ENCODE measurements at places on chromosomes 3 and 15.

GRCh38 chr15:47473832-47474231 is 243.5 kb upstream of the SEMA6D start:
- peak; percentile 22 for DNase-seq

DNA sequence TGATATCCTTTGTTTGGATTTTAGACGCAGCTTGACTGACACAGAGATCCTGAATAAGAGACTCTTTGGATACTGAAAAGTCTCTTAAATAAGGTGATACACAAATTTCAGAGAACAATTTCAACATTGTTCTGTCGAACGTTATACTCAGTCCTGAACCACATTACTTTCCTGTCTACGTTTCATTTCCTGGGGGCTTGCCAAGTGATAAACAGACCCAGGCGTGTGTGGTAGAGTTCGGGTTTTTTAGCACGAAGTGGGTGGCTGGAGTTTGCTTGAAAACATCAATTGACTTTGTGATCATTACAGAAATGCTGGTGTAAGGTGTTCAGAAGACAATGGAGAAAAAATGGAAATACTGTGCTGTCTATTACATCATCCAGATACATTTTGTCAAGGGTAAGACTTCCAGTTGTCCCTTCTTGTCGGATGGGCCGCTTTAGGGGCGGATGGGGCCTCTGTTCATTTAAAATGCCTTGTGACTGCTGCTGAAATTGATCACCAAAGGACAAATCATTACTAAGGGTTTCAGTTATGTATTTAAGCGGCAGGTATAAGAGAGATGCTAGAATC is at the start of gene CD96:
Gene CD96, plus strand, starts transcription at position 287 of the 573 bp plus-strand sequence. Its CDS starts 52 bp downstream, at position 339.
- DNase-seq = peak; percentile 46

DNA sequence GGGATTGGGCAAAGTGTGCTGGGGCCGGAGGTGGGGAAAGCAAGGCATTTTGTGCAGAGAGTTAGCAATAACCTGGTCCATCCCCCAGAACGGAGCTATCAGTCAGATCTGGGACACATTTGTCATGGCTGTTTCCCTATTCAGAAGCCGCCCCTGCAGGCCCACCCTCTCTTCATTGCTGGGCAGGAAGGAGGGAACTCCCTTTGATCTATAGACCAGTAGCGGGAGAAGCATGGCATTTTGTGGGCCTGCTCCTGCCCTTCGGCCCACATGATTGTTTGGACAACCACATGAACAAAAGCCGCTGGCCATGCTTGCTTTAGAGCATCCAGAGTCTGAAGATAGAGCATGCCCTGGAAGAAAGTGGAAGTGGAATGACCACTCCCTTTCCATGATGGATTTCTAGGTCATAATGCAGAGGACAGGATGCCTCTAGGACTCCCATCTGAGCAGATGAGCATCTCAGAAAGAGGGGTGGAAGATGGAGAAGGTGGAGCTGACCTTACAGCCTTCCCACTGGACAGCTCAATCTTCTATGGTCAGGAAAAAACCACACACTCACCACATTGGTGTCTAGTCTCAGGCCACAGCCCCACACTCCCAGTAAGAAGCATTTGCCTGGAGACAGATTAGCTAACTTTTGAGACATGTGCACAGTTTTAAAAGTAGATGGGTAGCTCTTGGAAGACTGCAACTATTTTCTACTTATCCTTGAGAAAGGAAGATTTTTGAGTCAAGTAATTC is 11.9 kb upstream of the LRTM1 start:
- DNase-seq = no peak

DNA sequence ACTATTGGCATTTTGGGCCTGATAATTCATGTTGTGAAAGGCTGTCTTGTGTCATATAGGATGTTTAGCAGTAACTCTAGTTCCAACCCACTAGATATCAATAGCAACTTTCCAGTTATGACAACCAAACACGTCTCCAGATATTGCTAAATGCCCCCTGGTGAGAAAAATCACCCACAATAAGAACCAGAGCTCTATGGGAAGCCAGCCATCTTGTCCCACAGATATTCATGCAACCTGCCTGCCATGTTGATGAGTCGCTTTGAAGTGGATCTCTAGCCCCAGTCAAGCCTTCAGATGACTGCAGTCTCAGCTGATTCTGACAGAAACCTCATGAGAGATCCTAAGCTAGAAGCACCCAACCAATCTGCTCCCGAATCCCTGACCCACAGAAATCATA is 5.6 kb upstream of the TNIK start:
- DNase-seq = peak; percentile 12

DNA sequence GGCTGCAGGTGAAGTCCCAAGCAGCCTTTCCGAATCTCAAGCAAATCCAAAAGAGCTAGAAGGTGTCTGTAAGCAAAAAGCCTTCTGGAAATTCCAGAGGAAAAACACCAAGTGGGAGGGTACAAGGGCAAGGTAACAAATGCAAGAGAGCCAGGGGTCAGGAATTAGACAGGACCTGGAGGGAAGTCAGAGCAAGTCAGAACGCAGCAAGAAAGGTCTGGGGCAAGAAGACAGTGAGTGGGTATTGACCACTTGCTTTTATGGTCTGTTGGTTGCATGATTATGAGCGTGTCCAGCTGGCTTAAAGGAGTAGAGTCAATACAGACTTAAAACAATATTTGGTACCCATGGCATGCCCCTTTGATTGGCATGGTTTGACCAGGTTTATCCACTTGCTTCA is 66.7 kb upstream of the OXTR start:
- no peak for DNase-seq

DNA sequence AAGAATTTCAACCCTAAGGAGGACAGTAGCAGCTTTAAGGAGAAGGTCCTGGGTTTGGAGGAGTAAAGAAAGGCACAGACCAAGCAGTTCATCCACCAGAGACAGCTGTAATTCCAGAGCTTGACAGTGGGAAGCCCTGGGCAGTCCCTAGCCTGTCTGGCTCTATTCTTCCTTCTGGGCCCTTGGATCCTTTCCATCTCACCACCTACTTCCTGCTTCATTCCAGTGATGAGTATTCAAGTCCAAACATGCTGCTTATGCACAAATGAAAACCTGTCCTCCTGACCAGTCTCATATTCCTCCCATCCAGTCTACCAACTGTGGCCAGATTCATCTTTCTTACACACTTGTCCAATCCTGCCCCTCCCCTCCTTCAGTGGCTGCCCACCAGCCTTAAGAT is 171.4 kb downstream of the CNTN3 start:
- peak; percentile 63 for DNase-seq

GRCh38 chr15:31831596-31831995 is 198.7 kb upstream of the CHRNA7 start:
- no peak for DNase-seq

- DNase-seq = no peak
These were observed 78.7 kb upstream of the ATP2B2 start for GRCh38 chr3:10583798-10584708.
